ENCODE measurements at places on chromosomes 5 and 9. TPM values are rescaled to one million over a fixed set of nuclear protein-coding genes. Genes with fewer than 3 reads are reported as not detected.

- DNase-seq: no peak
These were observed 153.6 kb upstream of the CD180 start for GRCh38 chr5:67350185-67350584.

The HAPLN1 gene
- 1.3 TPM for total RNA-seq

GRCh38 chr9:115276621-115277020 lies 158.7 kb upstream of the TNC start:
- peak; percentile 39 for DNase-seq

GRCh38 chr5:147208134-147208533 lies 26.7 kb upstream of the STK32A start:
- no peak for DNase-seq

DNA sequence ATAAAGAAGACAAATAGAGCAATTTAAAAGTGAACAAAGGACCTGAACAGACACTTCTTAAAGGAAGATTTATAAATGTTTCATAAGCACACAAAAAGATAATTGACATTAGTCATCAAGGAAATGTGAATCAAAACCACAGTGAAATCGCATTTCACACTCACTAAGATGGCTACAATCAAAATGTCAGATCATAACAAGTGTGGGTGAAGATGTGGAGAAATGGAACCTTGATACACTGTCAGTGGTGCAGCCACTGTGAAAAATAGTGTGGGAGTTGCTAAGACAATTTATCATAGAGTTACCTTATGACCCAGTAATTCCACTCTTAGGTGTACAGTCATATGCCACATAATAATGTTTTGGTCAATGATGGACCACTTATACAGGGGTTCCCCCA lies 54.5 kb upstream of the HTR4 start:
- DNase-seq: no peak

GRCh38 chr5:79512471-79513307 lies 1.2 kb downstream of the HOMER1 start:
- peak; percentile 35 for DNase-seq

The SHC3 gene
- total RNA-seq: 26.5 TPM

The CCL27 gene
- not detected for total RNA-seq

DNA sequence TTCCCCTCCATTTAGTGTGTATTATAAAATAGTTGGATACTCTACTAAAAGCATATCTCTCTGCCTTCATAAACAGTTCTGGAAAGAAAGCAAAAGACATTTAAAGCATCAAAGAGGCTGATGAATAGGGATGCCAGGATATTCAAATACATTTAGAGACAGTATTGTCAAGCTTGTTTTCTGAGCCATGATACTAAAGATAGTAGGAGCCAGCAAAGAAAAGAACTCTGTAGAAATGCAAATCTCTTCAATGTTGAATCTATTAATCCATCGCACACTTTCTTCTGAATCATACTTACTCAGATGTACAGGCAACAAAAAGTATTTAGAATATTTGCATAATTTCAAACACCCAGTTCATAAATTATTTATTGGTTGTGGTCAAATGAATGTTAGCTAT lies 207.1 kb upstream of the MEF2C start:
- DNase-seq: no peak

GRCh38 chr9:122207096-122207495 lies 21.7 kb downstream of the LHX6 start:
- DNase-seq: no peak

The CMYA5 gene
- 1.7 TPM for total RNA-seq

DNA sequence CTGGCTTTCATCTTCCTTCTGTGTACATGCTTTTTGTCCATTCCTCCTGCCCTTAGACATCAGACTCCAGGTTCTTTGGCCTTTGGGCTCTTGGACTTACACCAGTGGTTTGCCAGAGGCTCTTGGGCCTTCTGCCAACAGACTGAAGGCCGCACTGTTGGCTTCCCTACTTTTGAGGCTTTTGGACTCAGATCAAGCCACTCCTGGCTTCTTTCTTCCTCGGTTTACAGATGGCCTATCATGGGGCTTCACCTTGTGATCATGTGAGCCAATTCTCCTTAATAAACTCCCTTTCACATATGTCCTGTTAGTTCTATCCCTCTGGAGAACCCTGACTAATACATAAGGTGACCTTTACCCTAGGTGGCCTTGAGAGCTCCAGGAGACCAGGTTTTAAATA lies 189.1 kb upstream of the CCNG1 start:
- DNase-seq: peak; percentile 1

DNA sequence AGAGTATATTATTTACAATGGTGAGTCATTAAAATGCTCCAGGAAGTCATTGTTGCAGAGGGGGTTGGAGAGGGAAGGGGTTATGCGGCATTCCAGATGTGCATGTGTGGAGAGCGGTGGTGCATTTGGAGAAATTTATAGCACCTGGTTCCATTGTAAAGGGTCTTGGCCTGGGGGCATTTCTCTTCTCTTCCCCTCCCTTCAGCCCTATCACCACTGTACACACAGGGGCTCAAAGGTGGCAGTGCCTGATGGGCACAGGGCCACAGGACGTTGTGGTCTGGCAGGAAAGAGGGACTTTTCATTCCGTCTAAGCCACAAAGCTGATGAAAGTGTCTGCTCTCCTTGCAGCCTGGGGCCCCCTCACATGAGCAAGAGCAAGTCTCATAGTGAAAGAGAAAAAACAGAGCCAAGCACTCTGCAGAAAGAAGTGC lies 442.4 kb upstream of the ZNF462 start:
- no peak for DNase-seq

The C5orf34 gene
- 10.4 TPM for total RNA-seq

DNA sequence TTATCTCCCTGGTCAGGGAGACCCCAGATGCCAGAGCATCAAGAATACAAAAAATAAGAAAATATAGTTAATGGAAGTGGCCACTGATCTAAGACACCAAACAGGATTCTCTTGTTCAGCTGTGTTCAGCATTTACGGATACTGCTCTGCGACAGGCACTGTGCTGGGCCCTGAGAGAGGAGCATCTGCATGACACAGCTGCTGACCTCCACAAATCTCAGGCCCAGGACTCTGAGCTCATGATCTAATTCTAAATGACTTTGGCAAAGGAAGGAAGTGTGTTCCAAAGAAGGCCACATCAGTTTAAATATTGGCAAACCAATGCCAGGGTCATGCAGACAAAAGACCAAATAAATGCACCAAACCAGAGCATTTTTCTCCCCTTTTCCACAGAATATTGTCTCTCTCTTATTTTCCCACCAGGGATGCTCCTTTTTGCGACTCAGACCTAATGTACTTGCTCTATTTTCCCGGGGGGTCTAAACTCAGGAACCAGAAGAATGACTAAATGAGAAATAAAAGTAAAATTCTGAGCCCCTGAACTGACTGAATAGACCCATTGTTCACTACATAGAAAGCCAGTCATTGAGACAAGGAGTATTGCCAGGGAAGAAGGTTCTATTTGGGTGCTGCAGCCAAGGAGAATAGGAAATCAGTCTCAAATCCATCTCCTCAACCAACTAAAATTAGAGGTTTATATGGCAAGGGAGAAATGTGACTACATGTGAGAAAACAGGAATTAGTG lies 1.4 kb upstream of the AGGF1 start:
- DNase-seq: no peak

The PAPPA gene
- 80.5 TPM for total RNA-seq

DNA sequence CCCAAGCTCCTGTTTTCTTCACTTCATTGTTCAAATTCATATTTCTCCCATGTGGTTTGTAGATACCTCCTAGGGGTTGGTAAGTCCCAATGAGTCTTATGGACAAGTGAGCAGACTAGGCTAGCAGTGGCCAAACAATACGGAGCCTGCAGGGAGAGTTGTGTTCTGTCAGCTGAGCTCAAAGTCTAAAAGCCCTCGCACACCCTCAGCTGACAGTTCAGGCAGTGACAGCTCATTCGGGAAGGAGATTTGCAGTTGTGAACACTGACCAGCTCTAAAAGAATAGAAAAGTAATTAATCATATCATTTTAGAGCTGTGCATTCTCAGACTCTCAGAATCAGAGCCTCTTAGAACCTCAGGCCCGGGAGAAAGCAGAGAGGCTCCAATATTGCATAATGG lies 95.1 kb downstream of the SH3TC2 start:
- DNase-seq: no peak

The TLX3 gene
- not detected for total RNA-seq

DNA sequence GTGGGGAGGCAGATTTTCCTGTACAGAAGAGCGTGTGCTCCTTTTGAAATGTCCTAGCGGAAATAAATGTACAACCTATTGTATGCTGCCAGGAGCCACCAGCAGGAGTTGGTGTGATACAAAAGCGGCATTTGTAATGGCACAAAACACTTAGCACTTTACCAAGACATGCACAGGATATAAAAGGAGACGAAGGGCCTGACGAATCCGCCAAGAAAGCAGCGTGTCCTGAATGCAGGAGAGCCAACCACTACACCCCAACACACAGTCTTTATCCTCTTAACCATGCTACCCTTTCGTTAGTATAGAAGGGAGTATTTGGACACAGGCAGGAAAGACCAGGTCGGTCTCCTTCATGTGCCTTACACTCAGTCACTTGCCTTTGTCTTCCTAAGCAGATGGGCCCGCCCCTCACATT lies 218.1 kb downstream of the TRIM32 start:
- no peak for DNase-seq

GRCh38 chr9:74348777-74349176 lies 148.4 kb upstream of the RORB start:
- no peak for DNase-seq

The ANKRD18B gene
- not detected for total RNA-seq

GRCh38 chr9:2700909-2701550 lies 16.3 kb upstream of the KCNV2 start:
- DNase-seq: no peak

DNA sequence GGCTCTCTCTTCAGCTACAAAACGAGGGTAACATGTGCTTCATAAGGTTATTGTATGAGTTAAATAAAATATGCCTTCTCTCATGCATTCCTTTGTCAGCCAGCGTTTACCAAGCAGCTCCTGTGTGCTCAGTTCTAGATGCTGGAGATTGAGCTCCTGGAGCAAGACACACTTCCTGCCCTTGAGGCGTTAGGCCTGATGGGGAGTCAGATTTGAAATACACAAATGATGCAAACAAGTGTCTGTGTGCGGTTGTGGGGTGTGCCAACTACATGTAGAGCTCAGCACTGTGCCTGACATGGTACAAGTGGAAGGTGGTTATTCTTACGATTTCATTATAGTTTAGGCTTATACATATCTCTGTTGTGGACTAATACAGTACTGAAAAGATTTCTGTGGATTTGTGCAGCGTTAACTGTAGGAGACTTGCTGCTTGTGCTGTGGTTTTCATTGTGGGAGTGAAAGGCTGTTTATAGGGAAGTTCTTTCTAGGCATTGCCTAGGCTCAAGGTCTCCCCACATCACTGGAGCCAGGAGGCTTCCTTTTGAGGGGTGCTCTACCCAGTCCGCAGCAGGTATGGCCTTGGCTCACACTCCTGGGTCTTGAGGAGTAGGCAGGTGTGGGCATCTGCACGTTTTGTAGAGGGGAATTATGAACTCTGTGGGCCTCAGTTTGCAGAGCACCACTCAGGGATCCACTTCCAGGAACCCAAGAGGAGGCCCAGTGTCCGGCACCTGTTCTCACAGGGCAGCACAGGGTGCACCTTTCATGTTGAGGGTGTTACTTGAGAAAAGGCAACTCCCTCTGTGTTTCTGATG lies 39.8 kb upstream of the ANGPTL2 start:
- no peak for DNase-seq

DNA sequence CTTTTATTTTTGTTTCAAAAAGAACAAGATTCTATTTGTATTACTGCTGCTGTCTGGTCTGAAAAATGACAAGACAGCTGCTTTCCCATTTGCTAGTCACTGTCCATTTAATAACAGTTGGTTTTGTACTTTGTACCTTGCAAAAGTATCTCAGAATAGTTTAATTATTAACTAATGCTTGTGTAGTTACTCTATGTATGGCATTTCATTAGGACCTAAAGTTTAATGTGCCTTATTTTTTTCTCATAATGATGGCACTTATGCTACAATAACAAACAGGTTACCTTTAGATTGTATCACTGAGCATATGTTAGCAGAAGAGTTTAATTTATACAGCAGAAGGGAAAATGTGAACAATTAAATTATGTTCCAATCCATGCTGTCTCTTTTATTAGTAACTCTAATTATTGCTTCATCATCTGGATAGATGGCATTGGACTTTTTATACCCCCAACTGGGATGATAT lies 134.2 kb downstream of the CDH10 start:
- no peak for DNase-seq

The SLC6A18 gene
- total RNA-seq: not detected

DNA sequence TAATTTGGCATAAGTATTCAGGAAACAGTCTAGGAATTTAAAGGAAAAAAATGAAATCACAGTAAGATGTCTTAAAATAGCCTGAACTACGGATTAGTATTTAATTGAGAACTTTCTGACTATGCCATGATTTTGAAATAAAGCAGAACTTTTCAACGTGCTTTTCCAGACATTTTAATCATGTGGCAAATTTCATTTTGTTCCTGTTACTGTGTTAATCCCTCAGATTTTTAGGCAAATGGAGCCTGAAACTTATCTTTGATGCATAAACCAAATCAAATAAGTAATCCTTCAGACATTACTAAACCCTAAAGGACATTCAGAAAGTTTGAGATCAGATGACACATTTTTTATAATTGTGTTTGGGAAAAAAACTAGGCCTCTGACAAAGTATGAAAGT lies 75.7 kb downstream of the FBN2 start:
- no peak for DNase-seq

DNA sequence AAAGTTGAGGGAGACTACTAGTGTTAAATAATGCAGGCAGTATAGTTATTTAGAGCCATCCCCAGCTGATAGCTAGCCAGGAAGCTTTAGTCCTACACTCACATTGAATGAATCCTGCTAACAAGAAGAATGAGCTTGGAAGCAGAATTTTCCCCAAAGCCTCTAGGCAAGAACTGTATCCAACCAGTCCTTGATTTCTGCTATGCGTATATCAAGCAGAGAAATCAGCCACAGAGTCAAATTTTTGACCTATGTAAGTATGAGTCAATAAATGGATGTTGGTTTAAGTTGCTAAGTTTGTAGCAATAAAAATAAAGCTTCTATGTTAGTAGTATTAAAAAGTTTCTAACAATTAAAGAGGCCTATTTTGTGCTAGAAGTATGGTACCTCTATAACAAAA lies 672.1 kb upstream of the CHD1 start:
- DNase-seq: no peak

DNA sequence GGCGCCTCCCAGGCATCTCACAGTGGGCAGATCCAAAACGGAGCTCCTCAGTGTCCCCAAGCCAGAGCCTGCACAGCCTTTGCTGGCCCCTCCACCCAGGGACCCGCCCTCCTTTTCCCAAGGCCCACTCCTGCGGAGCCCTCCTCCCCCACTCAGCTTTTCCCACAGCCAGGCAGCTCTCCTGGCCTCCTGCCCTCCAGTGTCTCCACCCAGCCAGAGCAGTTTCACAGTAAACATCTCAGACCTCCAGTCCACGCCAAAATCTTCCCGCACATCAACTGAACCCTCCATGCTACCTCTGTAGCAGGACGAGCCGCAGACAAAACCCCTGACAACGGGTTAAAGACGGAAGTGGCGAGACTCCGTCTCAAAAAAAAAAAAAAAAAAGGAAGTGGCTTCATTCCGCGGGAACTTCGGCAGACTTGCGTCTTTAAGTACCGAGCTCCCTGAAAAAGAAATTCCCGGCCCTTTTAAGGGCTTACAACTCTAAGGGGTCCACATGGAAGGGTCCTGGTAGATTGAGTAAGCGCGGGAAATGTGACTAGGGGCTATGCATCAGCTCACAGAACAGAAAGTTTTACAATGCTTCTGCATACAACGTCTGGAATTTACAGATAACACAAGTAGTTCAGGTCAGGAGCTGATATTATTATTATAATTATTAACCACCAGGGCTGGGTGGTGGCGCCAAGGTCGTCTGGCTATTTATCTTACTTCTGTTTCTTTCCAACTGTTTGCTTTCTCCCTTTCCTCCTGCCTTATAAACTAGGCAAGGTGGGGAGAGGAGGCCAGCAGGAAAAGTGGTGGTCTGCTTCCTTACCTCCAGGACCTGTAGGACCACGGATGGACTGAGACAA lies 11.4 kb upstream of the GRIN1 start:
- DNase-seq: peak; percentile 48
